ENCODE measurements at places on chromosomes 3 and 15.

DNA sequence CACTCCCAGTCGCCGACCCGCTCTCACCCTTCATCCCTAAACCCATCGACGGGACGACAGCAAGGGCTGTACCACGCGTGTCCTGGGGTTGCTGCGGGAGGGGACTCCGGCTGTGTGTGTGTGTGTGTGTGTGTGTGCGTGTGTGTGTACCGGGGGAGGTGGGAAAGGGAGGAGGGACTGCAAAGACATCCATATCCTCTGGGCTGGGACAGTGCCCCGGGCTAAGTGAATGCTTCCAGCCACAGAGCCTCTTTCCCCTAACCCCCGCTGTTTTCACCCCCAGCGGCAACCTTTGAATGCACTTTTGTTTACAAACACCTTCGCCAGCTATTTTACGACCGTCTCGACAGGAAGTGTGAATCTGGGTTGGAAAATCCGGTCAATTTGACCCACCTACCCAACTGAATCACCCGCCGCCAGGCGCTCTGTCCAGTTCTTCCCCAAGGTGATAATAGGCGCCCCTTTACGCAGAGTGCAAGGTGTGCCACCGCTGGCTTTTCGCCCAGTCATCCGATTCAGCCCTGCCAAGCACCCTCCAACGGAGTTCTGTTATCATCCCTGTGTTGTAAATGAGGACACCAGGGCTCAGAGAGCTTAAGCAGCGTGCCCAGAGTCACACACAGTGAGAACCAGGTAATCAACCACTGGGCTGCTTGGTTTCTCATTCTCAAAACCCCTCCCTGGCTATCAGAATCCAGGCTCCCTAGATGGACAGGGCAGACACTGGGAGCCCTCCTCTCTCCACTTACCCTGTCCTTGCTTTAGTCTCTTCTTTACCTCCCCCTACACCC, 739 bp upstream of the AMOTL2 start:
- DNase-seq, result no peak

GRCh38 chr3:149120051-149120972, 9.1 kb upstream of the HPS3 start:
- DNase-seq, result no peak

DNA sequence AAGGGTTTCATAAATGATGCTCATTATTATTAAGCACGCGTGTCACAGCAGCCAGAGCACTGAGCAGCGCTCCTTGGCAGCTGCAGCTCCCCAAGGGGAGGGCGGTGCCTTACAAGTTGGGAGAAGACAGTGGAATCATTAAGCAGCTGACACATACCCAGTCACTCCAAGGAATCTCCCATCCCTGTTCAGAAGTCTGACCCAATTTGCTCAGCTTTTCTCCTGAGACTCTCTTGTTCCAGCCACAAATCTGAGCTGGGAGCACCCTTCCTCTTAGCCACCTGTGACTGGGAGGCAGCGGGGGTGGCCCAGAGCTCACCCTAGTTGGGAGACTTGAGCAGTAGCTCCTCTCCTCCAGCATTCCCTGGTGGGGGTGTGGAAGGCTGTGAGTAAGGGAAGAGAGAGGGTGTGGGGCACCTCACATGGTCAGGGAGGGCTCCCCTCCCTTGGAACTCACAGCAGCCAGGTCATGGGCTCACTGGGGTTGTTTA, 64.3 kb downstream of the DUT start:
- no peak for DNase-seq

GRCh38 chr3:36615861-36616260, 148.5 kb downstream of the DCLK3 start:
- no peak for DNase-seq

DNA sequence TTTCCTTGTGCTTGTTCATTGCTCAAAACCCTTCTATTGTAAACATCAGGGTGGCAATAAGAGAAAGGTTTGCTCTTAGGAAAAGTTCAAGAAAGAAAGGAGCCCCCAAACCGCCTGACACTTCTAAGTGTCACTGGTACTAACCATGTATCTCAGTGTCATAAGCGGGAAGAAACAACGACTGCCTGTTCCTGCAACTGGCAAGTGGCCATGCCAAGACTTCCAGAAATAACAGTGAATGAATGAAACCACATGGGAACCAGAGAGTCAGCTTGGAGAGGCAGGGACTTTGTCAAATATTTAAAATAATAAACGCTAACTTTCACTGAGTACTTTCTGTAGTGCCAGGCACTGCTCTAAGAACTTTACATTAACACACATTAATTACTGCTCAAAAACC, 1.1 kb downstream of the PLSCR2 start:
- no peak for DNase-seq

- DNase-seq, result no peak
These were observed 31.3 kb upstream of the NFKBIZ start for GRCh38 chr3:101817992-101818391.

DNA sequence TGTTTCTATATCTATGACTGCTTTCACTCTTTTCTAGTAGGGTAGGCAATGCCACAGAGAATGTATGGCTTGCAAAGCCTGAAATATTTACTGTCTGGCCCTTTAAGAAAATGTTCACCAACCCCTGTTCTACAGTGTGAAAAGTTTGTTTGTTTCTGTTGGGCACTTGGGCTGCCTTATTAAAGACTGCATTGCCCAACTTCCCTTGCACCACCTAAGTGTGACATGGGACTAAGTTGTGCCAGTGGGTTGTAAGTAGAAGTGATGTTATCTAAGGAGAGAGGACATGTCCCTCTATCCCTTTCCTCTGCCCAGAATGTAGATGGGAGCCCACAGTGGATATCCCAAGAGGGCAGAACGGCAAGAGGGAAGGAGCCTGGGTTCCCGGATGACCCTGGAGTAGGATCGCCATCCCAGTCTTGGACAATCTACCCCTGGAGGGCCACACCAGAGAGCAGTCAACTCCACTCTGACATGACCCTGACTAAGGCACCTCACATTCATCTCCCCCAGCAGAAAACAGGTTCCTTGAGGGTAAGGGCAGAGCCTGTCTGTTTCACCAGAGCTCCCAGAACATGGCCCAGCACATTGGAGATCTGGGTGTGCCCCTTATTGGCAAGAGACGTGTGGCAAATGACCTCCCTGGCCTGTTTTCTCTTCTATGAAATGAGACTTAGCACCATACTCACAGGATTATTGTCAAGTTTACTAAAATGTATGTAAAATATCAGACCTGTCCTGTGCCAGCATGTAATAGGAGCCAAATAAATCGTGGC, 138.8 kb downstream of the SMAD6 start:
- no peak for DNase-seq

GRCh38 chr3:66467996-66468735, 32.7 kb downstream of the LRIG1 start:
- no peak for DNase-seq

DNA sequence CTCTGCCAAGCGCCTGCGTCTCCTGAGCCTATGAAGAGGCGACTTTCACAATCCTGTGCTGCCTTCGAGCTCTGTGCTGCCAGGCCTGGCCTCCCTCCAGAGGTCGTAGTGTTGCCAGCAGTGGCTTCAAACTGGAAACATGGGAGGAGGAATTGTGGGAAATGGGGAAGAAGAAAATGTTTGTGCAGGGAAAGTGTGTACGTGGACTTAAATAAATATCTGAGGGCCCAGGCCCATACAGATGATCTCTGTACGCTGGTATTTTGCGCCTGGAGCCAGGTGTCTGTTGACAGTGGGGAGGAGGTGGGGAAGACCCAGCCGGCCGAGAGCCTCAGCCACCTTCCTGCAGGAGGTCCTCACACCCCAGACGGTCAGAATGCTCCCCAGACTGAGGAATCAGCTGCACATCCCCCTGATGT, 44.6 kb downstream of the ZBTB38 start:
- no peak for DNase-seq

DNA sequence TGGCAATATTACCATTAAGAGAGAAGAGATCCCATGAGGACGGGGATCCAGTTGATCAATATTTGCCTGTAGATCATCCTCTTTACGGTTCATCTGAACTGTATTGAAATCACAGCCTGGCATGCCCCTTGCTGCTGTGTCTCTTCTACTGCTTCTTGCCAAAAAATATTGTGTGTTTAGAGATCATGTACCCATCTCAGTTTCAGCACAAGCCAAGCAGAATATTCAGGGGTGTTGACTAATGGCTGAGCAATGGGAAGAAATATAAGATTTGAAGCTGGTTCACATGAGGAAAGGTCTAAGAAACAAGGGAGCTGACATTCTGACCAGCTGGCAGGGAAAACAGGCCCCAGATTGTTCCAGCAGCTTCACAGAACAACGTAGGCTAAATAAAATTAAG, 21.3 kb downstream of the ATP13A5 start:
- no peak for DNase-seq

GRCh38 chr15:101083336-101084045, 164.3 kb downstream of the LRRK1 start:
- no peak for DNase-seq

GRCh38 chr15:58043192-58043903, 22.2 kb downstream of the ALDH1A2 start:
- DNase-seq, result peak; percentile 15

GRCh38 chr15:35540021-35540420, 5.9 kb downstream of the DPH6 start:
- DNase-seq, result no peak

- DNase-seq, result no peak
These were observed 395.5 kb downstream of the FGF12 start for GRCh38 chr3:192331749-192332385.

DNA sequence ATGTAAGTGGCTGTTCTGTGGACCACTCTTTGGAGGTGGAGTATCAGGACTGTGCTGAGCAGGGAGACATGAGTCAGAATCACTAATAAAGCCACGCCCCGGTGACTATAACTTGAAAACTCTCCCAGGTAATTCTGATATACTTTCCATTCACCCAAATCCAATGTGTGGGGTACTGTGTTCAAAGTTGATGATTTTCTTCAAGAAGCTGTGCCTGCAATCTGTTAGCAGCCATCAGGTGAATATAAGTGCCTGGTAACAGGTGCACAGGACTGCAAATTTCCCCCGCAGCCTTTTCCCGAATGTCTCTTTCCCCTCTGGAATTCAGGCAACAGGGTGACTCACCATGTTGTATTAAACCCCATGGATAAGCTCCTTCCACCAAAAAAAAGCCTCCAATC, 17.0 kb downstream of the MAGI1 start:
- DNase-seq, result no peak

DNA sequence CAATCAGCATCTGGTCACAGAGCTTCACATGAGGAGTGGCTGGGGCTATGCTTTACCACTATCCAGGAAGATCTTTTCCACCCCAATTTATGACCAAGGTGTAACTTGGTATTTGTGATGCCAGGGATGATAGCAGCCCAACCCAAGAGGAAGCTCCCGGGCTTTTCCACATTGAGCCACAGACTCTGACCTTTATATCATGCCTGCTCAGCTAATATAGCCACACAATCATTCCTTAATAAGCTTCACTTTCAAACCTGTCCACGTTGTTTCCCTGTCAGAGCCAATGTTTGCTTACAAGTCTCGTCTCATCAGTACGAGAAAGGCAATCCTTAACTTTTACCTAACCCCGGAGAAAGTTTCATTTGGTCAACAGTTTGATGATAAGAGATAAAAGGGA, 330.9 kb downstream of the SHQ1 start:
- no peak for DNase-seq

DNA sequence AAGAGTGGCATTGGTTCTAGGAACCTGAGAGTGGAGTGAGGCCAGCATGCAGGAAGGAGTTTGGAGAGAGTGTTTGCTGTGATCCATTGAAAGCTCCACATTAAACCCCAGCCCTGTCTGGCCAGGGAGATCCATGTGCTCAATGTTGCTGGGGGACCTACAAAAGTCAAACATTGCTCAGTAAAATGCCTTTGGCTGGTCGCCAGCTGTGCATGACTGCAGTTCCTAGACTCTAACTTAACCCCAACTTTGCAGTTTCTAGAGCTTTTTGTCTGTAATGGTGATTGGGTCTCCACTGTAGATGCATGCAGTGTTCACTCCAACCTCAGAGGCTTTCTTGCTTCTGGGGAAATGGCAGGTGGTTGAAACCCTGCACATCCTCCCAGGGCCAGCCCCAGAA, 99.7 kb upstream of the ABHD17C start:
- no peak for DNase-seq

GRCh38 chr15:80452166-80452565, 48.0 kb downstream of the ARNT2 start:
- no peak for DNase-seq

- no peak for DNase-seq
These were observed 73.3 kb downstream of the SYNPR start for GRCh38 chr3:63351159-63352007.

- DNase-seq, result no peak
These were observed 28.8 kb downstream of the RAB8B start for GRCh38 chr15:63218100-63218808.

DNA sequence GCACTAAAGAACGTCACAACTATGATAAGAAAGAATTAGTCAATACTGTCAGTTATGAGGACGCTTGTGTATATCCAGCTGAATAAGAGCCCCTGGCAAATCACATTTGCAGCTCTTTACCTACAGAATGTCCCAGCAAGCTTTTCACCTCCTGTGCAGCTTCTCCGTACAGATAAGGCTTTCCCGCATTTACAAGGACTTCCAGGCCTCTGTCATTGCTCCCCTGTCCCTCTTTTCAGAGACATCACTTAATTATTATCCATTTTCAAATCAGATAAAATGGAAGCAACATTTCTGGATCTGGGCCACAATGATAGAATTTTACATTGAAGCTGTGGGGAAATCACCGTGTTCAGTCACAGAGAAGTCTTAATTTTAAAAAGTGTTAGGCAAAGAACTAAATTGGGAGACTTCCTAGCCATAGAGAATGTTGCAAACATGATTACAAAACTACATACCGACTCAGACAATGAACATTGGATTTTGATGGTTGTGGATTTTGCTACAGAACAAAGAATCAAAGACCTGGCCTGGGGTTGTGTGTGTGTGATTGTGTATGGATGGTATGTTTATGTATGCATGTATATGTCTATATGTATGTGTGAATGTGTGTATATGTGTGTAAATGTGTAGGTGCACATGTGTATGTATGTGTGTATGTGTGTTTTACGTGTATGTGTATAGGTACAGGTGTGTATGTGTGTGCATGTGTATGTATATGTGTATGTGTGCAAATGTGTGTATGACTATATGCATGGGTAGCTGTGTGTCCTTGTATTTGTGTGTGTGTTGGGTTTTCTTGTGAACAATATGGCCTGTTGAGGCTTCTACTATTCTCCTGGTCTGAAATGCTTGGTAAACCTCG, 41.5 kb downstream of the MGLL start:
- no peak for DNase-seq

- no peak for DNase-seq
These were observed 5.7 kb upstream of the PXYLP1 start for GRCh38 chr3:141225939-141226338.

DNA sequence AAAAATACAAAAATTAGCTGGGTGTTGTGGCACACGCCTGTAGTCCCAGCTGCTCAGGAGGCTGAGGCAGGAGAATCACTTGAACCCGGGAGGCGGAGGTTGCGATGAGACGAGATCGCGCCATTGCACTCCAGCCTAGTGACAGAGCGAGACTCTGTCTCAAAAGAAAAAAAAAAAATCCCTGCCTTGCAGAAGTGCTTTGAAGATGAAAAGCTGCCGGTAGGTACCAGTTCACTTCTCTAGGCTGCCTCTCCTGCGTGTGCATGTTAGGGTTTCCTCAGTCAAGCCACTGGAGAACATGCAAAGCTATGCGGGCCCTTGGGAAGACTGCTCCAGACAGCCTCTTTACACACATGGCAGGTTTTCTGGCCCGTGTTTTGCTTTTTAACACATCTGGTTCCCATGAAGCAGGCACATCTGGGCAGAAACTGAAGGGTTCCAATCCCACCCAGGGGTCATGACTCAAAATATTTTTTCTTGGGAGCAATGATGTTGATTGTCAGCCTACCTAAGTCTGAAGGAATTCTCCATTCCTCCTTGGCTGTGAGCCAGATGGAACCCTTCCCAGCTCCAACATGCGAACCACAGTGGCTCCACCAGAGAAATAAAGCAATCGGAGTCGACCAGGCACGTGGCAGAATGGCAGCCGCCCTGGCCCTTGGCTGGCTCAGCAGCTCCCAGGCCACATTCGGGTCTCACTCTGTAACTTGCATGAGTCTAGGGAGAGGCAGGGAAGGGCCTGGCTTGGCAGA, 29.6 kb downstream of the MGLL start:
- DNase-seq, result no peak

All from CD4-positive, alpha-beta T cell treated with Interferon gamma for 1 hour (primary cell).